ENCODE measurements at places on chromosomes 5 and 9.
A peak's percentile ranks its signal among the peaks of the same experiment; 100 is the strongest.

GRCh38 chr9:130985606-130986162 lies 23.3 kb upstream of the LAMC3 start:
- DNase-seq = no peak

- DNase-seq = no peak
Observed at GRCh38 chr5:101663543-101663942, 632.5 kb downstream of the SLCO4C1 start.

DNA sequence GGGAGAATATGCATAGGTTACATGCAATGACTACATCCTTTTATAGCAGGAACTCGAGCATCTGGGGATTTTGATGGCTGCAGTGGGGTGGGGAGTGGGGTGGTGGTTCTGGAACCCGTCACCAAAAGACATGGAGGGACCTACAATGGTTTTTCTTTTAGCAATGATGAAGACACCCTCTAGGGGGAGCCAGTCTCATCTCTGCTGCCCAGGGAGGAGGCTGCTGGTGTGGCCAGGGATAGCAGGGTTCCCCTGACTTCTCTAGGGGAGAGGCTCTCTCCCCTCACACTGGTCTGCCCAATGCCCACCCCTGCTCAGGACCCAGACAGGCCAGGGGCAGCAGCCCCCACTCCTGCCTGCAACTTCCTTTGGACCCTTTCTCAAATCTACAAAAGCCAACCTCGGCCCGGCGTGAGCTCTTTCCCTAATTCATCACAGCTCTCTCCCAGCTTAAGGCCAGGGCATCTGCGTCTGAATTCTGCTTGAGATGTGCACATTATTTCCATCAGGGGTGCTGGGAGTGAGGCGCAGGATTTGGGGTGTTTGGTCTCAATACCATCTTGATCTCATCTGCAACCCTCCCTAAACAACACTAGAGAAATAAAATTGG lies 73.6 kb upstream of the RETREG1 start:
- peak; percentile 16 for DNase-seq

GRCh38 chr9:137716694-137717287 lies 98.0 kb downstream of the EHMT1 start:
- DNase-seq = no peak

GRCh38 chr9:105670315-105670714 lies 8.1 kb downstream of the TAL2 start:
- DNase-seq = no peak

Measured in prostate gland (tissue), 2 donors.